A549 (cell line): ENCODE measurements at places on chromosomes 12 and 14. TPM values are rescaled to one million over a fixed set of nuclear protein-coding genes. Genes with fewer than 3 reads are reported as not detected.

The SSPN gene
- polyA plus RNA-seq = 0.85 to 2.0 TPM (median 1.2 TPM) in 3 replicates

The RNF212B gene
- polyA plus RNA-seq = not detected in 3 replicates

The TMEM30B gene
- 0.16 to 0.21 TPM (median 0.18 TPM) in 3 replicates for polyA plus RNA-seq

The TMEM121 gene
- 4.3 to 5.7 TPM (median 5.6 TPM) in 3 replicates for polyA plus RNA-seq

The RFLNA gene
- polyA plus RNA-seq = not detected in 3 replicates

The KRT72 gene
- not detected in 3 replicates for polyA plus RNA-seq

The SYNDIG1L gene
- polyA plus RNA-seq = not detected in 3 replicates

The BHLHE41 gene
- polyA plus RNA-seq = 0.52 to 1.1 TPM (median 0.81 TPM) in 3 replicates
